Heart right ventricle (tissue), 16 donors: ENCODE measurements at places on chromosomes 3 and 15. TPM values are rescaled to one million over a fixed set of nuclear protein-coding genes. Genes with fewer than 3 reads are reported as not detected.

CHRNA3 gene
- polyA plus RNA-seq = not detected

LDHAL6B gene
- polyA plus RNA-seq = not detected

GRCh38 chr3:10368512-10368911, 47.6 kb upstream of the SEC13 start:
- no peak for DNase-seq

- no peak for DNase-seq
Observed at GRCh38 chr3:157147099-157147803, 12.7 kb downstream of the CCNL1 start.
